ENCODE measurements at places on chromosomes 6 and 20. TPM values are rescaled to one million over a fixed set of nuclear protein-coding genes. Genes with fewer than 3 reads are reported as not detected.

DNA sequence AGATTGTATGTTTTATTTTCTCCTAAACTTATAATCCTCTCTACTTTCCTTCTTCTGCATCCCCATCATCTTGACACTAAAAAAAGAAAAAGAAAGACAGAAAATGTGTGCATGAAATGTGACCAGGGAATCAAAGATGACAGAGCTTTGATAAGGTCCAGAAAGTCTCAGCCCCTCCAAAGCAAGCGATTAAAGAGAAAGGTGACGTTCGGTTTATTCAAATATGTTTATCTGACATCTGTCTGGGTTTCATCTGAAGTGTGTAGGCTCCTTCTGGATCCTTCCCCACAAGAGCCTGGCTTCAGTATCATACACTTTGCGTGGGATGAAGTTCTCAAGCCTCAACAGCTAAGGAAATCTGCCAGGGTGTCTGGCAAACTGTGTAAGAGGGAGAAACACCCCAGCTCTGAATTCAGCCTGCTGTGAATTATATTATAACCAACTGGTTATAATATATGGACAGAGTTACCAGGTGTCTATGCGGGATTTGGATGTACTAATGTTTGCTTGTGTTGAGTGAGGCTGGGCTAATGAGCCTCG lies 263.0 kb downstream of the ZNF217 start:
- DNase-seq: no peak

GRCh38 chr6:2935566-2936291 lies 32.6 kb upstream of the SERPINB9 start:
- no peak for DNase-seq

DNA sequence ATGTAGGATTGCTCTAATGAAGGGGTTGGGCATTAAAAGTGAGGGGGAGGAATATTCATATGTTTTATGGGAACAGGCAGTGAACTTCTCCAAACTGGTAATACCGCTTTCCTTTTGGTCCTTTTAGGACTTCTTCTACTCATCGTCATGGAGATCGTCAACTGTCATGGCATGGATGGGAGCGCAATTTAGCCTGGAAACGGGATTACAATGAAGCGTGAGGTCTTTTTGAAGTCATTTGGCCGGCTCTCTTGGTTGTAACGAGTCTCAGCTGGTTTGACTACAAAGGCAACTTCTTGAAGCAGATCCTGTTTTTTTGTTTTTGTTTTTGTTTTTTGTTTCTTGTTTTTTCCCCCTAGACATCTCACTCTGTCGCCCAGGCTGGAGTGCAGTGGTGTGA lies 1.4 kb upstream of the HLA-E start:
- no peak for DNase-seq

Gene L3MBTL1
- 5.6 TPM for total RNA-seq

GRCh38 chr6:65126667-65127066 lies 580.4 kb downstream of the EYS start:
- DNase-seq: no peak

DNA sequence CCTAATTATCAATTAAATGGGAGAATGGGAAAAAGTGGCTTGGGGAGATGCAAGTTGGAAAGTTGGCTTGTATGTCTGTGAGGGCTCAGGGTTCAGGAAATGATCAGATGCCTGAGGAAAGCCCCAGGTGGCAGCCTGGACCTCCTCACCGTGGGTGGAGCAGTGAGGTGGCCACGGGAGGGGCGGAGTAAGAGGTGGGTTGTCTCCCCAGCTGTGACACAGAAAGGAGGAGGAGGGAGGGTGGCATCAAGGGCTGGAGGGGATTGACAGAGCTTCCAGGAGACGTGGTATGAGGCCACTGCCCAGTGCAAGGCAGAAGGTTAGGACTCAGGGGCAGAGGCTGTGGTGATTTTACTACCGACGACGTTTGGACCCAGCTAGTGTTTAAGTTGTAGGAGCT lies 672.2 kb downstream of the PRKN start:
- no peak for DNase-seq

DNA sequence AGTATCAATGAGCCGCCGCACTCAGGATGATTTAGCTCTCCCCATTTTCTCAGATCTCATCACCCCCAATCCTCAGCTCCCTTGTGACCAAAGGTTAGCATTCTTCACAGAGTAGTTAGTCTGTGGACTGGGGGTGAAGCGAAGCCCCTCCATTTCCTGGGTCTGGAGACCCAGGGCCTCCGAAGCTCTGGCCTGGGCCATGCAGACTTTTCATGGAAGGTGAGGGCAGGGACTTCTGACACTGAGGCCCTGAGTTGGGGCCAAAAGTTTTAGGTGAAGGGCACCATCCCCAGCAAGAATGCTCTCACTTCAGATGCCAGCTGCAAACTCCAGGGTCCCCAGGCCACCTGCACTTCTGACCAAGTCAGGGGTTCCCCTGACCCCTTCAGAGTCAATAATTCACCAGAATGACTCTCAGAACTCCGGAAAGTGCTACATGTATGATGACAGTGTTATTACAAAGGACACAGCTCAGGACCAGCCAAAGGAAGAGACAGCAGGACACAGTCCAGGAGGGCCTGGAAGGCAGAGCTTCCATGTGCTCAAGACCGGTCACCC lies 65.7 kb upstream of the DUSP22 start:
- DNase-seq: peak; percentile 4

- DNase-seq: peak; percentile 74
These were observed 195.1 kb upstream of the CITED2 start for GRCh38 chr6:139569566-139569965.

Gene PRND
- total RNA-seq: not detected

Gene SLC35D3
- total RNA-seq: not detected

DNA sequence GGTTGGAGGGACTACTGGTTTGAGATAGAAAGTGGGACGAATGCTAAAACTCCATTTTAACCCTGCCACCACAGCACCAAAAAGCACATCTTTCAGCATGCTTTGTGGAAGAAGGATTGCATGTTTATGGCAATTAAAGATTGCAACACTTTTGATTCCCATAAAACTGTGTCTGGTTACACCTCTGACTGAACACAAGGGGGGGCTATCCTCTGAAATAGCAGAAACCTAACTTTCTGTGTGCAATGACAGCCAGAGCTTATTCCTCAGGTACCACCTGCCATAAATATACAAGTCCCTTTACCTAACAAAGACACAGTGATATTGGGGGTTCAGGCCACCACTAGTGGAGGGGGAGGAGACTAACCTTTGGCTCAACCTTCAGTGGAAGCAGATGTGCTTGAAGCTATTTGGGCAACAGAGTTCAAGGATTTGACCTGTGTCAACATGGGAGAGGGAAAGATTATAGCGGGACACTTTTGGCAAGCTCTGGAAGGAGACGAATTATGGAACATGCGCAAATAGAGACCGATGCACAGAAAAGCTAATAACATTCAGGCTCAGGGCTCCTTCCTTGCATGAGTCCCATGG lies 9.6 kb upstream of the PLG start:
- no peak for DNase-seq

- no peak for DNase-seq
These were observed 10.7 kb downstream of the NR2E1 start for GRCh38 chr6:108176281-108177089.

DNA sequence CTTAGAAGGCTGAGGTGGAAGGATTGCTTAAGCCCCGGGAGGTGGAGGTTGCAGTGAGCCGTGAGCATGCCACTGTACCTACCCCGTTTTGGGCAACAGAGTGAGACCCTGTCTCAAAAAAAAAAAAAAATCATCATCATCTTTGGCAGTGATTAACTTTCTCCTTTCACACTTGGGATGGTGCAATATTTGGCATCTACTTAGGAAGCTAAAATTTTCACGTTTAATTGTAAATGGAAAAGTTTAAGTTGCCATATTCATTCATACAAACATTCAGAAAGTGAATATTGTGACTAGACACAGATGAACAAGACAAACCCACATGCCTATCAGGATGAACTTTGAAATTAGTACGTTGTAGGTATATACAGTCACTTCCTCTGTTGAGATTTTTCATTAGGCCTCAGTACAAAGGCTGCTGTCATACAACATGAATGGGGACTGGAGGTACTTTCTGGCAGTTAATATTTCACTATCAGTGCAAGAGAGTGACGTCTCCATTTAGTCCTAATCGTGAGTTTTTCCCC lies 10.3 kb downstream of the TOP1 start:
- DNase-seq: peak; percentile 78

- no peak for DNase-seq
These were observed 437.1 kb downstream of the GRIK2 start for GRCh38 chr6:101830501-101831031.

- DNase-seq: no peak
These were observed 22.3 kb upstream of the THEMIS start for GRCh38 chr6:127923135-127923534.

Gene UNC5CL
- total RNA-seq: under 0.01 TPM

DNA sequence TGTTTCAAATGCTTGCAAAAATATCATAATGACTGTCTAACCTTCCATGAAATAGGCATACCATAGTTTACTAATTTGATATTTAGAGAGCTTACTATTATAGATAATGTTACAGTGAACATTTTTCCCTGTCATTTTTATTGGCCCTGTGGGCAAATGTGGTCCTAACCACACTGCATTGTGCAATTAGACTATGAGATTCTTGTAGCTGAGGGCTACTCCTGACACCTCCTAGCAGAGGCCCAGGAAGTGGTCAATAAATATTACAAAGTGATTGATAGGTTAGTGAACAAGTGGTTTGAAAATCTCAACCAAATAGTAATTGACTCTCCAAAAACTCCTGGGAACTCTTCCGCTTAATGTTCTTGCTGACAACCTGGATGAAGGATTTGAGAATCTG lies 160.5 kb upstream of the KCNG1 start:
- no peak for DNase-seq

DNA sequence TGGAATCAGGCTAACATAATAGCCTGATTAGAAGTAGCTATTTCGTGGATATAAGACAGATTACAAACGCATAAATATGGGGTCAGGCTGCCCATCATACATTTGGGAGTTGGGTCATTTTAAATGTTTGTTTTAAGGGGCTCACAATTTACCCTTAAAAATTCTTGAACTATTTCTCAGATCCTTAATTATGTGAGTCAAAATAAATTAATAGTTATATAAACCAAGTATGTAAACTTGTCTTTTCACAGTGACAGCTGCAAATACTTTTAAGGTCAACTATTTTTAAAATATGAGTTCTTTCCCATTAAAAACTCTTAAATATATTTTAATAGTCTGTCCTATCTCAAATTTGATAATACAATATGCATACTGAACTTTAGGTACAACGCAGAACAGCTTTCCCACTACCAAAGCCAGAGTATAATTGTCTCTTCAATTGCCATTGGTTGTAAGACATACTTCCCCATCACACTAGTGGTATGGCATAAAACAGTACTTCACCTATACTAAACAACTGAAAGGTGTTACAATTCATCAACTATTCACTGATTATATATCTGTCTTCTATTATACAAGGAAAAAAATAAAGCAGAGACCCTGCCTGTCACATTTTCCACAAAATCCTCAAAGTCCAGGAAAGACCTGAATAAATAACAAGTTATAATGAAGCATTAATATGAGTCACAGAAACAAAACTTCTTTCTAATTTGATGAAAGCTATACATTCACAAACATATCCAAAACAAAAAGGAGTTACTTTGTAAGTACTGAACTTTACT lies 80.8 kb upstream of the COL21A1 start:
- no peak for DNase-seq

GRCh38 chr6:125354649-125355048 lies 52.9 kb upstream of the HDDC2 start:
- DNase-seq: no peak

Gene BPIFB6
- not detected for total RNA-seq

GRCh38 chr20:51656726-51657260 lies 111.4 kb downstream of the ATP9A start:
- no peak for DNase-seq

Gene DEFB125
- total RNA-seq: not detected

DNA sequence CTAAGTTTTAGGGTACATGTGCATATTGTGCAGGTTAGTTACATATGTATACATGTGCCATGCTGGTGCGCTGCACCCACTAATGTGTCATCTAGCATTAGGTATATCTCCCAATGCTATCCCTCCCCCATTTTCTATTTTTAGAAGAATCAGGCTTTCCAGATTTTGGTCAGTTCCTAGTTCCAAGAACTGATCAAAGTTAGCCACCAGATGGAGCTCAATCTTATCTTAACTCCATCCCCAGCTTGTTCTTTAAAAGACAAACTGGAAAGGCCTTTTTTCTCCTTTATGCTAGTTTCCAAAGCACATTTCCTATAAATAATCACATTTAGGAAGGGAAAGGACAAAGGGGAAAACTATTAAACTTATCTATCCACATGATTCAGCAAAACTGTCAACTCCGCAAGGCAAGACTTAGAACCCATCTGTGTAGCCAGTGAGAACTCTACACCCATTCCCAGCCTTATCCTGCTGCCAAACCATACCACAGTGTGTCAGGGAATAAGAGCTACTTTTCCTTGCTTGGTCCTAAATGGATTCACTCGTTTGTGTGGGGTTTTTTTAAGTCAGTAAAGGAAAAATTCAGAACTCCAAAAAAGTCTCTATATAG lies 22.8 kb upstream of the KHDC1 start:
- DNase-seq: peak; percentile 92

Gene SEL1L2
- not detected for total RNA-seq

- DNase-seq: no peak
These were observed 299.5 kb downstream of the PRL start for GRCh38 chr6:21997119-21998037.

GRCh38 chr6:7819431-7820015 lies 91.1 kb downstream of the TXNDC5 start:
- peak; percentile 89 for DNase-seq

GRCh38 chr6:41551086-41551700 lies 5.0 kb downstream of the FOXP4 start:
- DNase-seq: peak; percentile 35

Gene SMPDL3A
- total RNA-seq: 22.7 TPM

DNA sequence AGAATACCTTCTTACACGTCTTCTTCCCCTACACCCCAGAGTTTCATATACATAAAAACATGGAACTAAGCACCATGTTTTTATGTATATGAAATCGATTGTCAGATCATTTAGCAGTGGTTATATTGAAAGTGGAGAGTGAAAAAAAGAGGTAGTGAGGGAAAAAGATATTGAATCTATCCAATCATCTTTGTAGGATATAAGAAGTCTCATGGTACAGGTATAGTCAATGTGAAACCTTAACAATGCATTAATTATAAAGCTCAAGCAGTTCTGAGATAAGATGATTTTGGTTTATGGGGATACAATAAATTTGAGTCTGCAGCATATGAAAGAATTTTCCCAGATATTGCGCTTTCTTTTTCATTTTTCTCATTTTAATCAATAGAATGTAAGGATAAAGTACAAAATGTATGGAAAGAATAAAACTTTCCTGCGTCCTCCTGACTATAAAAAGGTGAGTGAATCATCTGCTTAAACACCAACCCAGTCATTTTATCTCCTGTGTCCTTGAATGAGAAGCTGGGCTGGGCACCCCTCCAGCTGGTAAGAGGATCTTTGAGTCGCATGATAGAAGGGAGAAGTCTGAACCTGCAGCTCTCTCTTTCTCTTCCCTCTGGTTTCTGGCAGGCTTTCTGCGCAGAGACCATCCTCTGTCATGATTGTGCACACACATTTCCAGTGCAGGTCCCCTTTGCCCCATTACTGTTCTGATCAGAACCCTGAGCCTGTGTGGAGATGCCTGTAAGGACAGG lies 28.1 kb upstream of the AKIRIN2 start:
- no peak for DNase-seq

Measured in osteoblast (primary cell).